ENCODE measurements at places on chromosomes 3 and 15.

GRCh38 chr3:25910997-25911396 lies 121.1 kb downstream of the OXSM start:
- no peak for DNase-seq

GRCh38 chr3:53180305-53181023 lies 19.5 kb downstream of the PRKCD start:
- DNase-seq: no peak

DNA sequence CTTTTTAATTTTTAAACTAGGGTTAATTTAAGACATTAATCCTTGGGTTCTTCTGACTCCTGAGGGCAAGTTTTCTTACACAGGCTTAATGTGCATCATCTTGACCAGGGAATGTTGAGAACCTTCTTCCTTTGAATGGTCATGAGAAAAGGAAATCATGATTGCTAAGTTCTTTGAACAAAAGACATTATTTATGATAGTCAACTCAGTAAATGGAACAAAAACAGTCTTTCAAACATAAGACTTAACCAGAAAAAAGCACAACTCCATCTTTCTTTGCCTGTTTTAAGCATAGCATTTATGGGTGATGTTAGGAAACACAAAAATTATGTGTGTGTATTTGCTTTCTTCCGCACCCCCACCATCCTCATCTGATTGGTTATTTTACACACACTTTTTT lies 5.4 kb downstream of the TLNRD1 start:
- DNase-seq: no peak

GRCh38 chr15:74340150-74340549 lies 27.3 kb downstream of the CYP11A1 start:
- DNase-seq: no peak

DNA sequence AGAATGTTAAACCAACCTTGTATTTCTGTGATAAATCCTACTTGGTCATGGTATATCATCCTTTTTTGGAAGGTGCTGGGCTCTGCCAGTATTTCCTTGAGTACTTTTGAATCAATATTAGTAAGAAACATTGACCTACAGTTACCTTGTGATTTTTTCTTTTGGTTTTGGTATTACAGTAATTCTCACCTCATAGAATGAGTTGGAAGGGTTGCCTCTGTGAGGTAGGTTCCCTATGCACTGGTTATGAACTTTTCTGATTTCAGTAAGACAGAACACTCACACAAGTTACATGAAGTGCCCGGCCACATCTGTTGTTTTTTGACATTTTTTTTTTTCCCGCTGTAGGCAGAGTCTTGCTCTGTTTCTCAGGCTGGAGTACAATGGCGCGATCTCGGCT lies 20.0 kb downstream of the PCCB start:
- DNase-seq: no peak

GRCh38 chr15:90813796-90814190 lies 54.6 kb upstream of the FURIN start:
- no peak for DNase-seq

GRCh38 chr3:31247063-31247447 lies 285.7 kb upstream of the STT3B start:
- DNase-seq: no peak

DNA sequence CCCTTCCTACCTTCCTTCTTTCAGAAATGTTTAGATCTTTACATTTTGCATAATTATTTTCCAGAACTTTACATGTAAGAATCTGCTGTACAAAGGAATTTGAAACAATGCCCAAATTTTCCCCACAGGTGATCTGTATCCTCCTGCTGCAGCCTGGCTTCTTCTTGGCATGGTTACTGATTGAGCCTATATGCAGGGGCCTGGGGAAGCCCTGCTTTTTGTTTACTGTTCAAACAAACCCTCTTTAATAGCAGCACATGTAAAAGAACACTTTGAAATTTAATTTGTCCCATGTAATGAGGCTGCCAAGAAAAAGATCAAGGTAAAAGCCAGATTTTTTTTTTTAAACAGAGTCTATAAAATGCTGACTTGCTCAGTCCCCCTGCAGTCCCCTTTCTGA lies 432.2 kb downstream of the TUSC7 start:
- DNase-seq: peak; percentile 54
